SIG-M5 (cell line): ENCODE measurements at places on chromosomes 16 and 17.

DNA sequence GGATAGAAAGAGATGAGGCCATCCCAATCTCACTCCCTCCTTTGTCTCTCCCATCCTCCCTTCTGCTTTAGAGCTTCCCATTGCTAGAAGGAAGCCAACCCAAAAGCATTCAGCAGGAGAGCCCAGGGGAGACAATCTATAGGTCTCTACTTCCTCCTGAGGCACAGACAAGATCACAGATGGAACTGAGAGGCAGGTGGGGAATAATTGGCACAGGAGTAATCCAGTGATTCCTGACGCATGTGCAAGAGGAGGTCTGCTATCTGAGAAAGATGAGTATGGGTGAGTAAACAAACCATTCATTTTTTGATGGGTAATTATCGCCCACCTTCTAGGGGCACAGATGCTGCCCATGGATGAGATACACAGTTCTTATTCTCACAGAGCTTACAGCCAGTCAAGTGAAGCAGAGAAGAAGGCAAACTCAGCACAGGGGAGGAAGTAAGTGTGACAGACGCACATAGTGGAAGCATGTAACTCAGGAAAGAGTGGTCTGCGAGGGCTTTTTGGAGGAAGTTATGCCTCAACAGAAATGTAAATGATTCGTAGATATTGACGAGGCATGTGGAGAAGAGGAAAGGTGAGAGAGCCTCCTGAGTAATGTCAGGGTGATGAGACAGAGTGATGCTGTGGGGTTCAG is 88.9 kb upstream of the HLF start:
- DNase-seq, result no peak

DNA sequence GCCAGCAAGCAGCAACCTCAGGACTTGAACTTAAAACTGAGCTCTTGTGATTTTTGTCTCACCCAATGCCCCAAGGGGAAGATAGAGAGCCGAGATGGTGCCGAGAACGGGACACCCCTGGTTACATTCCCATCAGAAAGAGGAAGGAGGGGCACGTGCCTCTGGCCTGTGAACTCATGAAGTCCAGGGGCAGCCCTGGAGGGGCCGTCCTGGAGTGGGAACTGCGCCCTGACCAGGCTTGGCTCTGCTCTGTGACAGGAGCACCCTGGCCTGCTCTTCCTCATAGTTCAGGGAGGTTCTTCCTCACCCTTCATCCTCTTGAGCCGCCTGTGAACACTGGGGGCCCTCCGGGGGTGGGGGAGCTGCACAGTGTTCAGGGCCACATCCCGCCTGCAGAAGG is 130.3 kb upstream of the FOXF1 start:
- no peak for DNase-seq

- no peak for DNase-seq
Measured at GRCh38 chr17:40529991-40530390, 28.6 kb upstream of the TNS4 start.

GRCh38 chr17:79627184-79627765 is 16.4 kb upstream of the RBFOX3 start:
- no peak for DNase-seq

- no peak for DNase-seq
Measured at GRCh38 chr16:62272035-62272434, 235.8 kb upstream of the CDH8 start.

DNA sequence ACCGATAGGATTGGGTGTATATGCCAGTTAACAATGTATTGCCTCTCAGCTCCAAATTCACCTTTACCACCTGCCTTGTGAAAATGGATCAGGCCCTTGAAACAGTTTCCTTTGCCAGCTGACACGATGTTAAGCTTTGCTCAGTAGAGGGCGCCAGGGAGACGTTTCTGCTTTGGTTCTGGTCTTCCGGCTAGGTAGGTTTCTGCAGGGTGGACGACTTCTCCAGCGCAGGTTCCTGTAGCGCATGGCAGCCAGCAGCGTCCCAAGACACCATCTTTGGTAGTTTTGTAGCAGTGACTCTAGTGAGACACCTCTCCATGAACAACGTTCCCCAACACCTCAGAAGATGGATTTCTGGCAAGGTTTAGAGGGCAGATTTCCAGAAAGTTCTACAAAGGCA is 24.0 kb downstream of the SYCE1L start:
- no peak for DNase-seq

- no peak for DNase-seq
Measured at GRCh38 chr16:55136356-55137150, 187.4 kb upstream of the IRX6 start.

DNA sequence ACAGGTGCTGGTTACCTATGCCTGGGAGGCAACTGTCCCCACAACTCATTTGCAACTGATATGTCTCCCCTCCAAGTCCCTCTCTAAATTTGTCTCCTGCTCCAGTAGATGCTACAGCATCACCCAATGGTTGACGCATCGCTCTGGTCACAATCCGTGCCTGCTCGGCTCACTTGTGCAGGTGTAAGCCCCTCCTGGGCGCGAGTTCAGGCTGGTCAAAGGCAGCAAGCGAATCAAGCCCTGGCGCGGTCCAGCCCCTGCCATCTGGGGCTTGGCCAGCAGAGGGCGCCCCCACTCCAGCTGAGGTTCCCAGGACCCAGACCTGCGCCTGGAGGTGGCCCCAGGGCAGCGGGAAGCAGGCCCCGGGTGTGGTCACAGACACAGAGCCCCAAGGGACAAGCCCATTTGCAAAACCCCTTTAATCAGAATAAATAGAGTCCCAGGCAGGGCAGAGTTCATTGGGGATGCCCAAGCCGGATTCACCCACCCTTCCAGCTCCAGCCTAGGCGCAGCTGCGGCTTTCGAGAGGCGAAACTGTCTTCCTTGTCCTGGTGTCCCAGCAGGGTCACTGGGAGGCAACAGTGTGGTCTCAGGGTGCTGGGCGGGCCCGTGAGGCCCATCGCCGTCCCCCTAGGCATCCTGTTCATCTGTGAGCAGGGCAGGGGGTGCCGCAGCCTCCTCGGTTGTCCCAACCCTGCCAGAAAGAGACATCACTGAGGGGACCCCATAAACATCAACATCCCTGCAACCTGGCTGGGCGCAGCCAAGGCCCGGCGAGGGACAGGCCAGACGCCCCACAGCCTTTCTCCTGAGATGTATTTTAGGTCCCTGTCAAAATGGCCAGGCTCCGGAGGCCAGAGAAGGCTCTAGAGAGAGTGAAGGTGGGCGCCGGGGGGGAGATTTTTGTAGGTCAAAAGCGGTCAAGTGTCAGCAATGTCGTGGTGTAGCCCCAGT is 15.8 kb downstream of the TMC6 start:
- DNase-seq, result no peak

DNA sequence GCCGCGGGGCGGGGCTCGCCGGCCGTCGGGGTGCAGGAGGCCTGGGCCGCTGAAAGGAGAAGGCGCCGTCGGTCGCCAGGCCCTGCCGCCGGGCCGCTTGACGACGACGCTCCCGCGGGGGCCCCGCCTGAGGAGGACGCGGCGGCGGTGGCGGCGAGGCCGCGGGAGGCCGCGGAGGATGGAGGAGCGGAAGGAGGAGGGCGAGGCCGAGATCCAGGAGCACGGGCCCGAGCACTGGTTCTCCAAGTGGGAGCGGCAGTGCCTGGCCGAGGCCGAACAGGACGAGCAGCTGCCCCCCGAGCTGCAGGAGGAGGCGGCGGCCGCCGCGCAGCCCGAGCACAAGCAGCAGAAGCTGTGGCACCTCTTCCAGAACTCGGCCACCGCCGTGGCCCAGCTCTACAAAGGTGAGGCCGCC is 430 bp downstream of the HAPSTR1 start:
- no peak for DNase-seq

DNA sequence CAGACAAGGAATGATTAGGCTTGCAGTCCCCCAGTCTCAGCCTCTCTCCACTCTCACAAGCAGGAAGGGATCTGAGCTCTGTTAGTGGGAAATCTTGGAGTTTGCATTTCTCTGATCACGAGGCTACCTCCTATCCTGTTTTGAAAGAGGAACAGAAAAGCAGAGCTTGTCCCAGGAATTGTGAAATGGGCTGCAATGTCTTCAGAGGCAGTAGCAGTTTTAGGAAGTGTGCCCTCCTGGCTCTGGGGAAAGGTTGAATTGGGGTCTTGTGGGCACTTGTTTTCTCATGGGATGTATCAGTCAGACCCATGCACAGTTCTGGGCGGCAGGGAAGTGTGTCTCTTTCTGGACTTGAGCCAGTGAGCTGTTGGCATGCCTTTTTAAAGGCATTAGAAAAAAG is 22.8 kb downstream of the NUP85 start:
- peak; percentile 73 for DNase-seq

DNA sequence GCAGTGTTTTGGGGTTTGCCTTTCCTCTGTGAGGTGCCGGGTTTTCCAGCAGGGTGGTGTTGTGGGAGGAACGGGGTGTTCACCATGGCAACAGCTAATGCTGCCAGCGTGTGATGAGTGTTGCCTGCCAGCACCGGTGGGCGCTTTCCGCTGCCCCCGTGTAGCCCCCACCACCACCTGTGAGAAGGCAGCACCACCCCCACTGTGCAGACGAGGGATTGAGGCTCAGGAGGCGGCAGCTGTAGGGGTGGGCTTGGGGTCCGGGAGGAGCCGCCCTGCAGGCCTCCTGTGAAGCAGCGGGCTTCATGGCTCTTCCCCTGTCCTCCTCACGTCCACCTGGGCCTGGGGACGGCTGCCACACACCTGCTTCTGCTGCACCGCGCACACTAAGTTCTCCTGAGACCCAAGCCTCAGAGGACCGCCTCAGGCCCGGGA is 5.2 kb downstream of the RAB40C start:
- no peak for DNase-seq
